ENCODE measurements at places on chromosomes 4 and X.

- no peak for DNase-seq
Measured at GRCh38 chrX:94937491-94937890, 1263.5 kb downstream of the FAM133A start.

DNA sequence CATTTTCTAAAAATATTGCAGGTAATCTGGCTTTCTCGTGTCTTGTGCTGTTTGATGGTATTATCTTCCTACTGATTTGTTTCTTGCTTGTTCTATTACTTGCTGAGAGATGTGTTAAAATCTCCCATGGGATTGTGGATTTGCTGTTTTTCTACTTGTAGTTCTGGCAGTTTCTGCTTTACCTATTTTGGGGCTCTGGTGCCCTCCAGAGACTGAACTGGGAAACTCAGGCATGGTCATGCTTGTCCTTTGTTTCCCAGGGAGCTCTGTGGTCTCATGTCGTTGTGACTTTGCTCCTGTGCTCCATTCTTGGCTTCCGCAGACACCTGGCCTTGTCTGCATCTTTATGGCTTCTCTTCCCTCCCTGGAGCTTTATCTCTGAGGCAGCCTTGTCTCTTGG is 39.5 kb downstream of the NSD2 start:
- no peak for DNase-seq

GRCh38 chrX:39653691-39654090 is 444.1 kb downstream of the BCOR start:
- DNase-seq = no peak

- DNase-seq = no peak
Measured at GRCh38 chrX:3340016-3340415, 6.4 kb downstream of the MXRA5 start.

DNA sequence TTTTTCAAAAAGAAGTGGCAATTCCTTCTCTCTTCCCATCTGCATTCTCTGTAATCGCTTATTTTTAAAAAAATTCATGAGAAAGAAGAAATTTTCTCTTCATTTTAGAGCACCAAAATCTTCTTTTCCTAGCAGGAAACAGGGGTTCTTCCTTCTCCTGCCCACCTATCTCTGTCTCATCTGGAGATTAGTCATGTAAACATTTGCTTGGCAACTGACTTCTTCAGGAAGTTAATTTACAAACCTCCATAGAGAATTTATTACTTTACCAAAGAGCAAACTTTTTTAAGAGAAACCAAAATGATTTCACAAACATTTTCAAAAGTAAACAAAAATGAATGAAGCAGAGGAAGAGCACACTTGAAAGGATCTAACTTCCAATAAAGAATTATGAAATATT is 13.5 kb downstream of the TTC29 start:
- DNase-seq = no peak

GRCh38 chr4:83947830-83948193 is 411.9 kb downstream of the GPAT3 start:
- no peak for DNase-seq

- DNase-seq = no peak
Measured at GRCh38 chr4:107935246-107935645, 3.9 kb downstream of the CYP2U1 start.

- no peak for DNase-seq
Measured at GRCh38 chr4:39255871-39256270, 73.5 kb downstream of the WDR19 start.

DNA sequence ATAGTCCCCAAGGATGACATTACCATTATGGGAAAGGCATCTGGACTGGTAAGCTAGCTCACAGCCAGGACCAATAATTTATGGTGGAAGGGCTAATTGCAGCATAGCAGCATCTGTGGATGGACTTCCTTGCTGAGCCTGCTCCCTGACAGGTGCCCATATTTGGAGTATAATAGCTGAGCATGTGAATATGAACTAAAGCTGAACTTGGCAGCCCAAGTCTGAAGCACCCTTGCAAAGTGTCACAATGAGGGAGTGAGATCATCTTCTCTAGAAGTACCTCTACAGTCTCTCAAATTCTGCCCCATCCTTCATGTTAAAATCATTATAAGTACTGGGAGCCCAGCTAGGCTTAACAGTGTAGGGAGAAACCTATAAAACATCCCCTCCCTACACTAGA is 128.2 kb upstream of the INPP4B start:
- no peak for DNase-seq

- no peak for DNase-seq
Measured at GRCh38 chr4:39312816-39313215, 53.3 kb downstream of the RFC1 start.

- DNase-seq = no peak
Measured at GRCh38 chrX:54045563-54046228, 1.4 kb upstream of the PHF8 start.

All from stimulated activated CD8-positive, alpha-beta memory T cell treated with anti-CD3 and anti-CD28 coated beads, Interleukin-7, amount 100 ng/mL, for 24 hours (primary cell).